ENCODE measurements at places on chromosomes 6 and 20.

DNA sequence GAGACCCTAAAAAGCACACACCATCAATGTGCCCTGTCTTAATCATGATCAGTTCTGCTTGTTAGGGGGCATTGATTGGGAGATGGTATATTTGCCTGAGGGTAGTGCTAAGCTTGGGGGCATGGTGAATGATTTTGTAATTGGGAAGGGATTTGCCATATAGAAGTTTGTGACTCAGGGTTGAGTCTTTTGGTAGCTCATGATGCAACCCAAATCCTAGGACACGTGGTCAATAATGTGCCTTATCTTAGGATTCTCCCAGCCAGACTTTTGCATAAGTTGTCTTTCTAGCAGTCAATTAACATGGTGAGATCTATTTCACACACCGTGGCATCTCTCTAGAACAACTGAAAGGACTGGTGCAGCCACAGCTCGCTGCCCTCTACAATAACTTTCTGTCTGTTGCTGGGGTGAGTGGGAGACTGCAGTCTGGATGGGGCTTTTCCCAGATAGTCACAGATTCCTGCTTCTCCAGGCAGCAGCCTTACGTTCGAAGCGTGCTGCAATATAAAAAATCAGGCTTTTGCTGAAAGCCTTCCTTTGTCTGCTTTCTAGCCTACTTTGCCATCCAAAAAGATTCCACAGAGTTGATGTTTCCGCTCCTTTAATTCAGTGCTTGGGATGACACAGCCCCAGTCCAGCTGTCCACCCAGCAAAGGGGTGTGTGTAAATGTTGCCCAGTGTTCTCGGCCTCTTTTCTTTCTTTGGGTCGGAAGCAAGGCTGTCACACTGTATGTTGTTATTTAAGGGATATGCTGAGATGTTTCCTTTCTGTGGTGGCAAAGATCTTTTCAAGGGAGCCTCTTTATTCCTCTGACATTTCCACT, 58.9 kb downstream of the ID4 start:
- H3K4me3 ChIP-seq: no peak overlapping the region
- no peaks in the 10 kb centered on the region for H3K4me1 ChIP-seq
- DNase-seq: no peak
- no peaks in the 10 kb centered on the region for H3K27me3 ChIP-seq
- H3K27ac ChIP-seq: no peak overlapping the region

GRCh38 chr6:21524201-21524600, 69.3 kb upstream of the SOX4 start:
- no peaks in the 10 kb centered on the region for H3K4me1 ChIP-seq
- no peaks in the 10 kb centered on the region for H3K36me3 ChIP-seq
- no peak overlapping the region for H3K27ac ChIP-seq
- peaks cover 18% of the 10 kb centered on the region for H3K27me3 ChIP-seq

DNA sequence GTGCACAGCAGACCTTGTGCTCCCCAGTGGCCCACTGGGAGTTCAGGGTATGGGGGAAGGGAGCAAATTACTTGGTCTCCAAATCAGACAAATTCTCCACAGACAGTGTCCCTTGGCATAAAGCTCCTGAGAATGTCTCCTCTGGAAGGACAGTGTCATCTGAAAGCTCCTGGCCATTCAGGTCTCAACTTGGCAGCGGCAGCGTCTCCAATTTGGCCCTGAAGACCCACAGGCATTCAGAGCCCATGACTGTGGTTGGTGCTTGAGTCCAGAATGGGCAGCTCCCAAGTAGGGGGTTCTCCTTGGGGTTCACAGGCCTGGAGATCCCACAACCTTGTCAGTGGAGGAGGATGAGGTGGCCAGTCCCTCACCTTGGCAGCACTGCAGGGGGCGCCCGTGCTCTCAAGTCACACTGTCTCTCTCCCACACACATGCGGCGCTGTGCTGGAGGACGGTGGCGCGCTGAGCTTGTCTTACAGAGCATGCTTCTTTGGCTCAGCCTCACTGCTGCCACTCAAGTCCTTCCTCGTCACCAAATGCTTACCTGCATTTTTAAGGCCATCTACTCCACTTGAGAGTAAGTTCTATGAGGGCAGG, 20.7 kb downstream of the DYNLRB1 start:
- no peak overlapping the region for H3K27ac ChIP-seq
- no peak overlapping the region for H3K4me3 ChIP-seq
- H3K4me1 ChIP-seq: no peaks in the 10 kb centered on the region
- H3K27me3 ChIP-seq: no peaks in the 10 kb centered on the region

- H3K27ac ChIP-seq: no peak overlapping the region
- H3K4me3 ChIP-seq: no peak overlapping the region
- H3K36me3 ChIP-seq: no peaks in the 10 kb centered on the region
- DNase-seq: no peak
These were observed 277.2 kb downstream of the ARHGAP18 start for GRCh38 chr6:129432738-129433137.

DNA sequence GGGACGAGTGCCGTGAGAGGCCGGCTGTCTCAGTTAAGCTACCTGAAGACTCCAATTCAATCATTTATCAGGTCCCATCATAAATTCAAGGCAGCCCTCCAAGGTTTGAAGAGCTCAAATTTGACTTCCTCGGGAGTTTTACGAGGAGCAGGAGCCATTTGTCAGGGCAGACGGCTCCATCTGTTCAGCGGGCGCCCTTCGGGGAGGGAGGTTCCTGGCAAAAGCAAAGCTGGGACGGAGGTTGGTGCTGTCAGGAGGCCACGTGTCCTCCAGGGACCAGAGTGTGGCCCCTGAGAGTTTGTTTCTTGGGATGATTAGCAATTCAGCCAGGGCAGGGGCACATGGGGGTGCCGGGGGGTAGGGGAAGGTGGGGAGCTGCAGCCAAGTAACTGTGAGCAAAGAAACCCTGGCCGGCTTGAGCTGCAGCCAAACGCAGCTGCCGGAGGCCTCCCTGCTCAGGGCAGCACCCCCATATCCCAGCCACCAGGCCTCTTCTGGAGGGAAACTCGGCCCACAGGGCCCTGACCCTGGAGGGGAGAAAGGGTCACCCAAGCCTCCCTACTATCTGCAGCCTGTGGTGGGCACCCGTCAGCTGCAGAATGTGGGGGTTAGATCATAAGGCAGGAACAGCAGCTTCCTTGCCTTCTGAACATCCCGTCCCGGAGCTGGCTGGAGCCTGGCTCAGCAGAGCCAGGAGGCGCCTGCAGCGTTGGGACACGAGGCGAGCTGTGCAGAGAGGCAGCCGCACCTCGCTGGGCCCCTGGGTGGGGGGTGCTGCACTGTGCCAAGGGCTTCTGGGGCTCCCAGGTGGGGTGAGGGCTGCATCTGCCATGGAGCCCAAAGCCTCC, 63.6 kb upstream of the GATA5 start:
- H3K4me1 ChIP-seq: peaks cover 37% of the 10 kb centered on the region
- peak overlapping the region; percentile 72 for H3K27ac ChIP-seq
- no peaks in the 10 kb centered on the region for H3K27me3 ChIP-seq
- H3K4me3 ChIP-seq: no peak overlapping the region

GRCh38 chr20:20820104-20820503, 107.7 kb upstream of the RALGAPA2 start:
- H3K36me3 ChIP-seq: no peaks in the 10 kb centered on the region
- H3K4me1 ChIP-seq: no peaks in the 10 kb centered on the region
- DNase-seq: no peak
- H3K27me3 ChIP-seq: no peaks in the 10 kb centered on the region

- H3K4me3 ChIP-seq: no peak overlapping the region
- no peak overlapping the region for H3K27ac ChIP-seq
- H3K36me3 ChIP-seq: no peaks in the 10 kb centered on the region
- DNase-seq: no peak
- no peaks in the 10 kb centered on the region for H3K27me3 ChIP-seq
These were observed 93.9 kb upstream of the HDAC2 start for GRCh38 chr6:114064862-114065261.

DNA sequence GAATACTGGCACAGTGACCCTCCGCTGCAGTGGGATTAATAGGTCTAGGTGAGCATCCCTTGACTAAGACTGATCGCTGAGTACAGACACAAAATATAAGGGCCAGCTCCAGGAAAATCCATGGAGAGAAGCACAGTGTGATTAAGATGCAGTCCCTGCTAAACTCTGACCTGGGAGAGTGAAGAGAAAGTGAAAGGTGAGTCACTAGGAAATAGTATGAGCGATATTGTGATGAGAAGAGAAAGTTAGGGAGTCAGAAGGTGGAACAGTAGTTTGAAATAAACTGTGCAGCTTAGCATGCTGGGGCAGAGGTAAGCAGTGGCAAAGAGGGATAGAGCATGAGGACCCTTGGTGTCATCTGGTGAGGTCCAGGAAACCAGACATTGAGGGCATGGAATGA, 278.6 kb upstream of the MAP3K7 start:
- no peaks in the 10 kb centered on the region for H3K27me3 ChIP-seq

All from hepatocyte (in vitro differentiated cells).